Progenitor cell of endocrine pancreas (in vitro differentiated cells): ENCODE measurements at places on chromosomes 5 and 9.

GRCh38 chr5:132746954-132747615 lies at the start of gene CCNI2:
CCNI2 (plus strand) TSS chr5:132747426; CDS start chr5:132747496, 70 bp downstream.
- DNase-seq: peak; percentile 24

DNA sequence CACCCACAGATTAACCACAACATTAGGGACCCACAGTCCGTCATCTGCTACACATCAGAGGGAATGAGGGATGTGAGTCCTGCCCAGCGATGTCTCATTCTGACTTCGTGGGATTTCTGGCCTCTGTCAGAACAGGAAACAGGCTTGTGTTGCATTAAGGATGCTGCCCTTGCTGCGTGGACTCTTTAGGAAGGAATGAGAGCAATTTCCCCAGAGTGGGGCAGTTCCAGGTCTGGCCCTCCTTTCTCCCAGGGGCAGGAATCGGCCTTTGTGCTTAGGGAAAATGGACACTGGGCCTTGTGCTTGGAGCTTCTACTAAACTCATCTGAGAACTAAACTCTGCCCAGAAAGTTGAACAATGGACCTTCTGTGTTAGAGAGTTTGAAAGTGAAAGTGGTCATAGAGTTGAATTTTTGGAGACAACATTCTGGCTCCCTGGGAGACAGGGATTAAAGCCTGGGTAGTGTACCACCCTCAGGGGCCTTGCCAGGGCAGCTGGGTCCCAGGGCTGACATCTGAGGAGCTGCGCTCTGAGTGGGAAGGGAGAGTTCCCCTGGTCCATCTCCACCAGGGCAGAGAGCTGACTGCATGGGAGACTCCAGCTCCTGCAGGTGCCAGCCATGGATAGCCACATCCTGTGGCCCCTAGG lies 37.8 kb upstream of the S1PR3 start:
- no peak for DNase-seq

- no peak for DNase-seq
Observed at GRCh38 chr5:11075035-11075805, 314.2 kb upstream of the DAP start.

GRCh38 chr9:3401221-3401954 lies 124.4 kb downstream of the RFX3 start:
- DNase-seq: no peak

GRCh38 chr9:126435105-126435504 lies 108.5 kb downstream of the MVB12B start:
- no peak for DNase-seq

GRCh38 chr5:88401686-88402085 lies 133.0 kb upstream of the TMEM161B start:
- DNase-seq: no peak

- no peak for DNase-seq
Observed at GRCh38 chr9:111805262-111805661, 10.5 kb upstream of the SHOC1 start.

DNA sequence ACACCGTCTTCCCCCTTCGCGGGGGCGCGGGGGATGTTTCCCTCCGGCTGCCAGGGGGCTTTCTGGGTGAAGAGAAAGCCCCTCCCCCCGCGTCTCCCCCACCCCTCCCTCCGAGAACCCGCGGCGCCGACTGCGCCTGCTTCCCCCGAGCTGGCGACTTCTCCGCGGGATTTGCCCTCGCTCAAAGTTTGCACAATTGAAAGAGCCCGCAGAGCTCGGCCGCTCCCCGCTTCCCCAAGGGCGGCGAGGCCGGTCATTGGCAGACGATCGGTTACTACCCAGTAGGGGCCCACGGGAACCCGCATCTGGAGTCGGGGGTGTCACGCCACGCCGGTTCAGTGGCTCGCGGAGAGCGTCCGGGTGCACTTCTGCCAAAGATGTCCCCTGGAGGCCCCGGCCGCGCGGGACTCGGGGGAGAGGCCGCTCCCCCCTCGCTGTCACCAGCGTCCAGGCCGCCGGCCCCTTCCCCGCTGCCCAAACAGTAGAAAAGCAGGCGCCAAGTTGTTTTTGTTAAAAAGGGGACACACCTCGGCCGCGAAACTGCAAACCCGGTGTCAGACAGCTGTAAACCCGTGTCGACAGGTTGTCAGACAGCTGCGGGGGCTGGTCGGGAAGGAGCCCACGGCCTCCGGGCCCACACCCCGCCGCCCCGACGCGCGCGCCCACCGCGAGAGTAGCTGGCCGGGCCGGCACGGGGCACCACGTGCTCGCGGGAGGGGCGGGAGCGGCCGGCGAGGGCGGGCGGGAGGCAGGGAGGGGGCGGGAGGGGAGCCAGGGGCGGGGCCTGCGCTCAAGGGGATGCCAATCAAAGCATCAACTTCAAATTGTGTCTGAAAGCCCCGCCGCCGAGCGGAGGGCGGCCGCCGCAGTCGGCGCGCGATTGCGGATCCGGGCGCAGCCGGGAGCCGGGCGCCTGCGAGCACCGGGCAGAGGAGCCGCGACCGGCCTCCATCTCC lies at the start of gene IRX1:
IRX1 (plus strand) TSS at position 827 of the 956 bp plus-strand sequence. CDS start 274 bp downstream, outside the sequence.
- DNase-seq: no peak

GRCh38 chr9:4701526-4701925 lies 22.2 kb downstream of the CDC37L1 start:
- DNase-seq: no peak

DNA sequence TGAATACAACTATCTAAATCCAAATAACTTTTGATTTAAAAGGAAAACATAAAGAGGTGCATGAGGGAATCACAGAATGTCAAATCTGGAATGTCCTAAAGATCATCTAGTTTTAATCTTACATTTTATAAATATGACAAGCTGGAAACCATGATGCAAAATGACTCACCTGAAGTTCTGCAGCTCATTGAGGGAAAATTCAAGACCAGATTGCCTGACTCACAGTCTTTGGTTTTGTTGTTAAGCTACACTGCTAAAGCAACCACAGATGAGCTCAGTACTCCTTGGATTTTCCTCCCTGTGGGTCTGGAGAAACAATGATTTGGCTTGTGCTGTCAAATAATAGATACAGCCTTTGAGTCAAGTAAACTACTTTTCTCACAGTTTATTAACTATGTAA lies 19.1 kb upstream of the EDIL3 start:
- DNase-seq: no peak

- no peak for DNase-seq
Observed at GRCh38 chr5:178279026-178279722, 46.6 kb upstream of the PHYKPL start.
